NCI-H1417 treated with DMSO at 0.1 percent for 48 hours (cell line): ENCODE measurements at places on chromosomes 6 and 20.
A peak's percentile ranks its signal among the peaks of the same experiment; 100 is the strongest.

DNA sequence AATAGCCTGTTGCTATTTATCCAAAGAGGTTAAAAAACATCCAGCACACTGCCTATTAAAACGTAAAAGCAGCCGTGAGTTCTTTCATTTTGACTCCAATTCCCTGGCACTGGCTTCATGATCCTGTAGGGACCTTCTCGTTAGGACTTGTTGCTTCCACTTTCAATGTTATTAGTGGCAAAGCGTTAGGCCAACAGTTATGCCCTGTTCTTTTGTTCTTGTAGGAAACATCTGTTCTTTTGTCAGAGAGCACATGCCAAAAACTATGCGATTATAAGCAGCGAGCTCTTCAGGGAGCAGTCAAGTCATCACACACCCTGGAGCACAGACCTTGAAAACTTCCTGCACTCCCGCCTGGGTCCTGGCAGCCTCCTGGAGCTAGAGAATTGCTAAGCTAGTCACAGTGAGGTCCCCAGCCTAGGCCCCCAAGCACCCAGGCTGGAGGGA is 609.5 kb upstream of the ARID1B start:
- DNase-seq: no peak

DNA sequence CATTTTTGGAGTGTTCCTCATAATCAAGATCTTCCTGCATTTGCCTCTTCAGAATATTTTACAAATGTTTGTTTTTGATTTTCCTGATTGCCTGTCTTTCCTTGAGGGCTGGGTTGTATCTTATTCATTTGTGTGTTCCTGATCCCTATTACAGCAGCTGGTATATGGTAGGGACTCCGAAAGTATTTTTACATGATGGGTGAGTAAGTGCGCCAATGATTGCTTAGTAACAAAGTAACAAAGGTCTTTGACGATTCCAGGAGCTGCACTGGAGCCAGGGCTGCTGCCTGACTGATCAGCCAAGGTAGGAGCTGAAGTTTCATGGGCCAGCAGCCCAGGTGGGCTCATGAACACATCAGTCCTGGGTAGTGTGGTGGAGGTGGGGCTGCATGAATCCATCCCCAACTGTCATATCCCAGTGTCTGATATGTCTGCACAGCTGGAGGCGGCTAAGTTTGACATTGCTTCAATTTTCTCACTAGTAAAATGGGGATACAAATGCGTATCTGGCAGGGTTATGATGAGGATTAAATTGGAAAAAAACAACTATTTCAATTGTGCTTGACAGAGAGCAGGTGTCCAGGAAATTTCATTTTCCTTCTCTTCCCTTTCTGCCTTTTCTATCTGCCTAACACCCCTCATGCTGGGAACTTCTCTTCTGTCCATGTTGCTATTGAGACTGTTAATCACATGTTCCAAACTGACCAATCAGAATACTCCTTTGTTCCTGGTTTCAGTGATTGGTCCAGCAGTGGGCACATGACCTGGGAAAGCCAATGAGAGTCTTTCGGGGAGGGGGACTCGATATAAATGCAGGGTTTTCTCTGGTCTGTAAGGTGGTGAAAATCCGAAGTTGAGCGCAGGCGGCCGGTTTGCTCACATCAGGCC is 90.7 kb downstream of the CDH26 start:
- DNase-seq: no peak

GRCh38 chr6:137240168-137240567 is 21.0 kb upstream of the IFNGR1 start:
- DNase-seq: no peak

- DNase-seq: no peak
Measured at GRCh38 chr20:32429343-32429742, 71.2 kb downstream of the ASXL1 start.

- no peak for DNase-seq
Measured at GRCh38 chr6:40844246-40844645, 194.8 kb downstream of the UNC5CL start.

- DNase-seq: no peak
Measured at GRCh38 chr6:128597004-128597403, 76.6 kb upstream of the PTPRK start.

DNA sequence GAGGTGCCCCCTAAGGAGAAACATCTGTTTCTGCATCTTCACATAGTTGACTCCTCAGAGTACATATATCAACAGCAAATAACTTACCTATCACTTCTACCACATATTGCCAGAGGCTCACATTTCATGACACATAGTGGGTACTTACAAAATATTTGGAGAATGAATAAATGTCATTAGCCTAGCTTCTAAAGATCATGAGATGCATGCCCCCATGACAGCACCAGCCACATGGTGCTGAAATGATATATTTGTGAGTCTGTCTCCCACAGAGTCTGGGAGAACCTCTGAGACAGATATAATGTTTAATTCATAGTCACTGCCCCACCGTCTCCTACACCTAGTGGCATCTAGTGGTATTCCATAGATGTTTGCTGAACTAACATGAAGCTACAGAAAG is 555.6 kb downstream of the KIF16B start:
- DNase-seq: no peak

- no peak for DNase-seq
Measured at GRCh38 chr6:100925749-100926148, 44.6 kb upstream of the ASCC3 start.

DNA sequence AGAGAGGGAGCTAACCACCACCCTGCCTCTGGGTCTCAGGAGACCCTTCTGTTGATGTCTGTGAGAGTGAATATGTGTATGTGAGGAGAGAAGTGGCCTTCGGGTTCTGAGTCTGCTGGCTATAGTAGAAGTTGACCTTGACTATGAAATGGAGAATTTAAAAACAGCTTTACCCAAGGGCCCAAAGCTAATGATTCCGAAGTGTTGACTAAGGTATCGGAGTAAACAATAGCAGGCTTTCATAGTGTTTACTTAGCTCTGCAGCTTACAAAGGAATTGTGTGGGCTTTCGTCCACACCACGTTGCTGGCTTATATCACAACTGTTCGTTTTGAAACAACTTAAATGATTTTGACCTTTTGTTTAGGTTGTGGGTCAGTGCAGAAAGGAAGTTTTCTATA is 126.5 kb upstream of the JAG1 start:
- DNase-seq: no peak

GRCh38 chr6:110328259-110328658 is 29.9 kb downstream of the METTL24 start:
- DNase-seq: no peak

DNA sequence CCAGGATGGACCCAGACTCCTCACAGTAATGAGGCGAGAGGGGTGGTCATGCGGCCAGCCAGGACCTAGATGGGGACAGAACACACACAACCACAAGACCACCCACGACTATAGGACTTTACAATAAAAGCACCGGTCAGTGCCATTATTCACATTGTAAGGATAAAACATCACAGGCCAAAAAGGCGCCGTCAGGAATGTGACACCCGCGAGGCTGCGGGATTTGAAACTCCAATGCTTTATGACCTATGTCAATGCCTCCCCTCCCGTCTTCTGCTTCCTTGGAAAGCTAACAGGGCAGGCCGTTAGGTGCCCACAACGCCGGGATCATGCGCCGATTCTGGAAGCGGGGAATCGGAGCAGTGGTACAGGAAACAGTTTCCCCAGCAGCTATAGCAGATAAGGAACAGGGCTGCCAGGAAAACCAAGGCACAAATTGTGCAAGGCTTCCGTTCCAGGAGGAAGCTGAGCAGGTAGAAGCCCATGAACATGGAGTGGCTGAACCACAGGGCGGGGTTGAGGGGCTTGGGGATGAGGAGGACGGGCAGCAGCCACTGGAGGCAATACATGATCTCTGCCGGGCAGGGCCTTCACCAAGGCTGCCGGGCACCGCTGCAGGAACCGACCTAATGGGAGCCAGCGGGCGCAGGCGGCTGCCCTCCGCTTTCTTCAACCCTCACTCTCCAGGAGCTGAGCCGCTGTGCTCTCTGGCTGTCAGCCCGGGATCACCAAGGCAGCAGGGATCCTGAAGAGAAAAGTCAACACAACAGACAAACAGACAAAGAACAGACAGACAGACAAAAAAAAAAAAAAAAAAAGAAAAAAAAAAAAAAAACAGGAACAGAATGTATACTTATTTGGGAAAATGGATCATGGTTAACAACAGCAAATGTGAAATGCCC is 2.2 kb upstream of the NNAT start:
- peak; percentile 45 for DNase-seq

DNA sequence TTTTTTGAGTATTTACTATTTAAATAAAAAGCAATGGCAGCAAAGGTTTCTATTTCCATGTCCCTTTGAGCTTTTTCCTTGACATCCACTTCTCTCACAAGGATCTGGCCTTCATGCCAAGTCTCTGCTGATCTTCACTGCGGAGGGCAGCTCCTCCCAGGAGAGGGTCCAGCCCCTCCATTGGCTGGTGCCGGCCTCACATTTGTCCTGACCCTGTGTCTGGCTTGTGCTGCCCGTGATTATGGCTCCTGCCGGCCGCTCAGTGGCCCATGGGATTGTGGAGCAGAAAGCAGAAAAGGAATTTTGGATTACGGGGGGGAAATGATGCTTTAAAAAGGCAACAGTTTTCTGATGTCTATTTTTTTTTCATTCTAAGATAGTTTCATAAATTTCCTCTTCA is 31.2 kb upstream of the PDE7B start:
- DNase-seq: no peak

DNA sequence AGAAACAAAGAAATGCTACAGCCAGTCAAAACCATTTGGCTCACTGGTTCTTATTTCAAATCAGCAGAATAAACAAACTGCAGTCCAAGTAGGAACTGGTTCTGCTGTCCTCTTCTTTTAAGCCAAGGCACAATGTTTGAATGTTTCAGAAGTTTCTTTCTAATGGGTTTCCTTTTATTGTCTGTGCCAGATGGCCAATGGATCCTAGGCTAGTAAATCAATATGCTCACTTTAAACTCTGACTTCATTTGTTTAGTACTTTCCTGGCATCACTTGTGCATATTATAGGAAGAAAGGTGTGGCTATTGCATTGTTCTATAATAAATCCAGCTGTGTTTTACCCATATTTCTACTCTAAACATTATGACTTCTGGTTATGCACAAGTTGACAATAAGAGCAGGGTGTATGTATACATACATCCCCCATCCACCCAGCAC is 99.7 kb upstream of the PLCB4 start:
- DNase-seq: no peak

GRCh38 chr20:56788041-56788670 is 159.1 kb downstream of the TFAP2C start:
- DNase-seq: no peak

DNA sequence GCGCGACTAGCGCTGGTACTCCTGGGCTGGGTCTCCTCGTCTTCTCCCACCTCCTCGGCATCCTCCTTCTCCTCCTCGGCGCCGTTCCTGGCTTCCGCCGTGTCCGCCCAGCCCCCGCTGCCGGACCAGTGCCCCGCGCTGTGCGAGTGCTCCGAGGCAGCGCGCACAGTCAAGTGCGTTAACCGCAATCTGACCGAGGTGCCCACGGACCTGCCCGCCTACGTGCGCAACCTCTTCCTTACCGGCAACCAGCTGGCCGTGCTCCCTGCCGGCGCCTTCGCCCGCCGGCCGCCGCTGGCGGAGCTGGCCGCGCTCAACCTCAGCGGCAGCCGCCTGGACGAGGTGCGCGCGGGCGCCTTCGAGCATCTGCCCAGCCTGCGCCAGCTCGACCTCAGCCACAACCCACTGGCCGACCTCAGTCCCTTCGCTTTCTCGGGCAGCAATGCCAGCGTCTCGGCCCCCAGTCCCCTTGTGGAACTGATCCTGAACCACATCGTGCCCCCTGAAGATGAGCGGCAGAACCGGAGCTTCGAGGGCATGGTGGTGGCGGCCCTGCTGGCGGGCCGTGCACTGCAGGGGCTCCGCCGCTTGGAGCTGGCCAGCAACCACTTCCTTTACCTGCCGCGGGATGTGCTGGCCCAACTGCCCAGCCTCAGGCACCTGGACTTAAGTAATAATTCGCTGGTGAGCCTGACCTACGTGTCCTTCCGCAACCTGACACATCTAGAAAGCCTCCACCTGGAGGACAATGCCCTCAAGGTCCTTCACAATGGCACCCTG is 1.6 kb downstream of the TPBG start:
- DNase-seq: no peak

DNA sequence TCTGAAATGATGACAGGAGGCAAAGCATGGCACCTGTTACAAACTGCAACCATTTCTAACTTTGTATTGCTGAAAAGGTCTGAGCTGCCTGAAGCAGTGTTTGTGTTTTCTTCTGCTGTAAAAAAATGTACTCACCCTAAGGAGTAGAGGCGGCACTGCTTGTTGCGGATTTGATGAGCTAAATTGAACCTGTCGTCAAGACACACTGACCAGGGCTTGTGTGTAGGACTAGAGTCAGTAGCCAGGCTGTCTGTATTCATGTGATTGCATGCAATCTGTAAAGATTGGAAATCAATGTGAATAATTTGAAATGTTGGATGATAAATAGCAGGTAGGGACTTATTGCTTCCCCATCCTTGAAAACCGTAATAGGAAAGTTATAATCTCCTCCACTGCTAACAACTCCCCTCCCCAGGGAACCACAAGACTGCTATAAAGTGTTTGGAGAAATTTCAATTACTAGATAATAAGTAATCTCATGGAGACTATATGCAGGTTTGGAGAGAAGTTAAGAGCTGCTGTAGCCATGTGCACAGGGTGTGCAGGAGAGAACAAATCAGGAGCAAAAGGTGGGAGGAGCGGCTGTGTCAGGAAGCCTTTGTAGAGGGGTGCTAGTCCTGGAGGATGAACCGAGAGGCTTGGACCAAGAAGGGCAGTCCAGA is 42.8 kb downstream of the METTL24 start:
- DNase-seq: no peak

DNA sequence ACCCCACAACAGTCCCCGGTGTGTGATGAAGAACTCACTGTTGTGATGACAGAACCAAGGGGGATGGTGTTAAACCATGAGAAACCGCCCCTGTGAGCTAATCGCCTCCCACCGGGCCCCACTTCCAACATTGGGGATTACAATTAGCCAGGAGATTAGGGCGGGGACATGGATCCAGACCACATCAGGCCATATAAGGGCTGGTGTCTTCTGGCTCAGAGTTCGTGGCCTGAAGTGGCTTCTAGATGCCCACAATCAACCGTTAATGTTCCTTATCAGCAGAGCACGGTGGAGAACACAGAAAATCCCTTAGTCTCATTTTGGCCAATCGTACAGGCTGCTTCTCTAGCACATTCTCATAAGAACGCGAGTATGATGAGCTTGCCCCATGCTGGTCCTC is 10.9 kb upstream of the MAS1 start:
- no peak for DNase-seq

- no peak for DNase-seq
Measured at GRCh38 chr6:44851176-44851575, 463.7 kb downstream of the CDC5L start.

GRCh38 chr6:139485185-139485584 is 110.7 kb upstream of the CITED2 start:
- no peak for DNase-seq
